ENCODE measurements at places on chromosomes 6 and 20. TPM values are rescaled to one million over a fixed set of nuclear protein-coding genes. Genes with fewer than 3 reads are reported as not detected.

DNA sequence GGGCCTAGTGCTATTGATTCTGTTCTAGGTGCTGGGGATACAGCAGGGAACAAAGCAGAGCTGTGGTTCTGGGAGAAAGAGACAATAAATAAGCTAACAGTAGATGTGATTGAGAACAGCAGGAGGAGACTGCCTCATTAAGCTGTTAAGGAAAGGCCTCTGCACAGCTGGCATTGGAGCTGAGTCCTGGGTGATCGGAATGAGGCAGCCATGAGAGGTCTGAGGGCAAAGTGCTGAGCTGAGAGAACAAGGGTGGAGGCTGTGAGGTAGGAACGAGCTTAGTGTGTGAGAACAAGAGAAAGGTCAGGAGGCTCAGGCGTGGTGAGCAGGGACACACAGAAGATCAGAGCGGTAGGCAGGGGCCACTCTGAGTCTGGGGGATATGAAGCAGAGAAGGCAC lies 18.3 kb downstream of the DDX27 start:
- DNase-seq: no peak

- no peak for DNase-seq
Observed at GRCh38 chr6:74369556-74369993, 673.6 kb downstream of the CD109 start.

Gene CST2
- not detected for total RNA-seq

DNA sequence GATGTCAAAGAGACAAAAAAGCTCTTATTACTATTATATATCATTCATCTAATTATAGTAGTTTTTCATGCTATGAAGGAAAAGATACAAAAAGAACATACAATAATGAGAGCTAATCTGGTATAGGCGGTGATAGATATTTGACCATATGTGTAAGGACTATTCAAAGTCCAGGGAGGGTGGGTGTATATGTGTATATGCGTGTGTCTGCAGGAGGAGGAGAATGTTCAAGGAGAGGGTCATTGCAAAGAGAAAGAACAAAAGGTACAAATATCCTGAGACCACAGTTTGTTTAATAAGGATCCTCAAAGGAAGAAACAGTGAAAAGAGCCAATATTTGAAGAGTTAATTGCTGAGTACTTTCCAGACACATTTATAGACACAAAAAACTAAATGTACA lies 1288.6 kb upstream of the CITED2 start:
- DNase-seq: no peak

Gene HLA-DMB
- 71.6 TPM for total RNA-seq

Gene SYCP2
- 0.27 TPM for total RNA-seq

DNA sequence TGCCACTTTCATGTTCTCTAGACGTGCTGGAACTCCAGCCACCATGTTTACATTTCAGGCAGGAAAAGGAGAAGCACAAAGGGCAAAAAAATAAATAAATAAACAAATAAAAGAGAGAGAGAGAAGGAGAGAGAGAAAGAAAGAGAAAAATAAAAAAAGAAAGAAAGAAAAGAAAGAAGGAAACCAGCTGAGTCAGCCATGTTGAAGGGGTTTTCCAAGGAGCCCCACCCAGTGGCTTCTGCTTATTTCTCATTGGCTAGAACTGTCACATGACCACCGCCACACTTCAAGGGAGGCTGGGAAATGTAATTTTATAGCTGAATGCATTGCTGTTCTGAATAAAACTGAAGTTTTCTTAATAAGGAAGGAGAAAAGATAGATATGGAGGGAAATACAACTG lies 71.1 kb downstream of the BFSP1 start:
- DNase-seq: no peak

DNA sequence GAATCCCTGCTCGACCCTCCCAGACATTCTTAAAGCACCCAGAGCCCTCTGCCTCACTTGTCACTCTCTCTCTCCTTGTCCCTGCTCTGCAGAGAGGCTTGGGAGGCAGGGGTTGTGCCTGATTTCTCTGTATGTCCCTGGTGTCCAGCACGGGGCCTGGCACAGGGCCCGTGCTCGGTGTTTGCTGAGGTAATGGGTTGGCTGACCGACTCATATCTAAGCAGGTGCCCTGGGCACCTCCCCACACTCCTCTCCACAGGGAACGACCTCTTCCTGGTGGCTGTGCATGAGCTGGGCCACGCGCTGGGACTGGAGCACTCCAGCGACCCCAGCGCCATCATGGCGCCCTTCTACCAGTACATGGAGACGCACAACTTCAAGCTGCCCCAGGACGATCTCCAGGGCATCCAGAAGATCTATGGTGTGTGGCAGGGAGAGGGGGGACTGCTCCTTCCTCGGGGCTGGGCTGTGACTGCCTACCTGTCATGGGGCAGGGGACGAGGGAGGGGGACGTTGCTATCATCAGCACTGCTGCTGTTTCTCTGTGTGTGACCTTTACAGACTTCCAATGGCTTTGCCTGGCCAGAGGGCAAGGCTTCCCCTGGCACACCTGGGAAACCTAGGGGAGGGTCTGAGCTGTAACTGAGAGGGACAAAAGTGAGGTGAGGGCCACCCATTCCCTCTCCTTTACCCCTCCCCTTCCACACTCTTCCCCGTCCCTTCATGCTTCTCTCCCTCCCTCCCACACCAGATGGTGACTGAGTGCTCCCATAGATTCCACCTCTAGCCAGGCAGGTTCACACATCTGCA lies 14.2 kb downstream of the MMP24OS start:
- DNase-seq: no peak

GRCh38 chr20:43983904-43984361 lies 69.3 kb downstream of the TOX2 start:
- DNase-seq: no peak

GRCh38 chr6:34834789-34835518 lies 43.1 kb downstream of the BLTP3A start:
- DNase-seq: no peak

DNA sequence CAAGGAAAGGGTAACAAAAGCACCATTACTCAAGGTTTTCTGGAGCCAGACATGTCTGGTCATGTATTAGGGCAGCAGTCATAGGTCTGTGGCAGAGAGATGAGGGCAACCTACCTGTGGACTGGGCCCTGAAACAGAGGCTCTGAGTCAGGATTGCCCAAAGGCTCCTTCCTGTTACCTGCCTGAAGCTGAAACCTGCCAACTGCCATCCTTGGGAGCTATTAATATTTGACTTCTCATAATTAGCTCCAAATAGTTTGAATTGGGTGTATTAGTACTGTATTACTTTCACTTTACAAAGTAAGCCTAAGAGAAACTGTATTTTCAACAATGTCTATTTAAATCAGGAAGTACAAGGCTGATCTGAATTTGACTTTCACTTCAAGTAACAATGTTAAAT lies 72.0 kb upstream of the TBX18 start:
- DNase-seq: no peak

GRCh38 chr6:90677440-90677839 lies 90.6 kb upstream of the MAP3K7 start:
- no peak for DNase-seq

DNA sequence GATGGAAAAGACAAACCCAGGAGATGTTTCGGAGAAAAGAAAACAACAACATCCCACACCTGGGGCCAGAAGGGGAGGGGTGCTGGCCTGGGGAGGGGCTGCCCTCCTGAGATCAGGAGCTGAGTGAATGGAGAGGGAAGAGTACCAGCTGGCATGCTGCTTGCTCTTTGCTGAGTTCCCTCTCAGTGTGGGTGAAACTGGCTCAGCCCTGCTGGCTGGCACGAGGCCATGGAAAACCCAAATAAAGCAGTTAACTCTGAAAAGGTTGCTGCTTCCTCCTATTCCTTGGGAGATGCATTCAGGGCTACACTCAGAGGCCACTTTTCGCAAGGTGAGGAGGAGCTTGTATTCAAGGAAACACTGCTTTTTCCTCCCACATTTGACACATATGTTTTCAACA lies 8.0 kb upstream of the KCNK16 start:
- no peak for DNase-seq

GRCh38 chr20:19498756-19499155 lies 259.3 kb upstream of the RIN2 start:
- DNase-seq: no peak

DNA sequence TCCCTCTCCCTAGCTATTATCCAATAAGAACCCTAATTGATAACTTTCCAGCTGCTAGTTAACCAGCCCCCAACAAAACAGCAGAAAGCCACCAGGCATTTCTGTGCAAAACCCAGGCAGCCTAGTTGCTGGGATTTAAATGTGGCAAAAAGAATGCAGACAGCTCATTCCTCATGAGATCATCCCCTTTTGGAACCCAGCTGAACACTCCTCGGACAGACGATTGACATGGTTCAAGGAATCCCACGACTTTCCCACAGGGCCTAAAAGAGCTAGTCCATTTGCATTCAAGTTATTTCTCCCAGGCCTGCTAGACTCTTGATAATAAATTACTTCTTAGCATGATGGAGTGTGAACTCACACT lies 24.0 kb downstream of the JAG1 start:
- DNase-seq: no peak

Gene CRISP2
- total RNA-seq: under 0.01 TPM

Gene SLC22A7
- not detected for total RNA-seq

DNA sequence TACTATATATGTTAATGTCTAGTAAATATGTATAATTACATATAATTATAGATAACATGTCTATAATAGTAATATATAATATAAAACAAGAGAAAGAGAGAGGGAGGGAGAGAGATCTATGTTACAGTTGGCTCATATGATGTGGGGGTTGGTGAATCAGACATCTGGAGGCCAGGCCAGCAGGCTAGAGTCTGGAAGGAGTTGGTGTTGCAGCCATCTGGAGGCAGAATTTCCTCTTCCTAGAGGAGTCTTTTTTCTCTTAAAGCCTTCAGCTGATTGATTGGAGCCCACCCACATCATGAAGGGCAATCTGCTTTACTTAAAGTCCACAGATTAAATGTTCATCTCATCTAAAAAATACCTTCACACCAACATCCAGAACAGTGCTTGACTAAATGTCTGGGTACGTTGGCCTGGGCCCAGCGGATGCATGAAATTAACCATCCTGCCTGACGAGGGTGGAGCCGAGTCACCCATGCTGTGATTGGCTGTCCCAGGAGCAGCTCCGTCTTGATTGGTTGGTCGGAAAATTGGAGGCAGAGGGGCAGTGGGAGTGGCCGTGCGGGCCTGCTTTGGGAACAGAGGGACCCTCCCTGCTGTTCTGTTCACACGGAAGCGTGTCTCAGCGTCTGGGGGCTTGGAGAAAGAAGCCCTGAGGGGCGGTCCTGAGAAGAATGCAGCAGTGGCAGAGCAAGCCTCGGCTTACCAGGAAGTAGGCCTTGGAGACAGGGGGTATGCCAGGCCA lies 392.4 kb downstream of the QKI start:
- no peak for DNase-seq

DNA sequence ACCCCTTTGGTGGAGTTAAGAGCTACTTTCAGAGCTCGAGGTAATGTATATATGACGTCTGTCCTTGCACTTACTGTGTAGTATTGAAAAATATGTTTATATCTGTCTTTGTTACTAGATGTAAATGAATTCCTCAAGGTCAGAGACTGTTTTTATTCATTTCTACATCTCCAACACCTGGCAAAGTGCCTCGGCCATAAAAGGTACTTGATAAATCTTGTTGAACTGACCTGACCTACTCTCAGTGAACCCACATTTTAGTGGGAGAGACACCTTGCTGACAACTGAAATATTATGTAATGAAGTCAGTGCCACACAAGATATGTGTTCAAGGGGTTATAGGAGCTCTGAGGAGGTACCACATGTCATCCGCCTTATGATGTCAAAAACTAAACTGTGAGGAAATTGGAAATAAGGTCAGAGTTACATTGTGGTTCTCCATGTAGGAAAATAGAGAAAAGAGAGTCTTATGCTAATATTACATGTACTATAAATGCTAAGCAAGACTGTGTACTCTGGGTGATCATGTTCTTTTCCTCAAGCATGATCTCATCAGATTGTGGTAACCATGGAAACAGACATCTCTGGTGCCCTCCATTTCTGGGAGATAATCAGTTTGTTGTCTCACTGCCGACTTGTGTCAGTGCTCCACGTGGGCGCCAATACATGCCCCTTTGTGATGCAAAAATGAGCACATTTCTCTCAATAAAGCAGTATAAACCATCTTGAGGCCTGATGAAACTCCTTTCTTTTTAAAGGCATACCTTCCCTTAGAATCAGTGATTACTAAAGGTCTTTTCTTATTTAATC lies 5.7 kb upstream of the TMEM30A start:
- DNase-seq: no peak

GRCh38 chr20:62812181-62812906 lies 4.5 kb upstream of the COL9A3 start:
- DNase-seq: no peak

- DNase-seq: no peak
Observed at GRCh38 chr6:15268137-15268908, 22.5 kb downstream of the JARID2 start.

GRCh38 chr6:123224077-123224476 lies 228.0 kb downstream of the CLVS2 start:
- DNase-seq: no peak

DNA sequence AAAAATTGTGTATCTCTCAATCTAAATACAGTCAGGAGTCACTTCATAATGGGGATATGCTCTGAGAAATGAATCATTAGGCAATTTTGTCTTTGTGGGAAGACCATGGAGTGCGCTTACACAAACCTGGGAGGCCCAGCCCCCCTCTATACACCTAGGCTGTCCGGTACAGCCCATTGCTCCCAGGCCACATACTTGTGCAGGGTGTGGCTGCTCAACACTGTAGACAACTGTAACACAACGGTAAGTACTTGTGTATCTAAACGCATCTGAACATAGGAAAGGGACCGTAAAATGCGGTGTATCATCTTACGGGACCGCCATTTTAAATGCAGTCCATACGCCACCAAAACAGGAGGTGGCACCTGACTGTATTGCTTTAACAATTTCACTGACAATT lies 58.0 kb upstream of the FRMD1 start:
- no peak for DNase-seq

Gene LYRM2
- total RNA-seq: 8.1 TPM

Gene ADGRF1
- 0.27 TPM for total RNA-seq

DNA sequence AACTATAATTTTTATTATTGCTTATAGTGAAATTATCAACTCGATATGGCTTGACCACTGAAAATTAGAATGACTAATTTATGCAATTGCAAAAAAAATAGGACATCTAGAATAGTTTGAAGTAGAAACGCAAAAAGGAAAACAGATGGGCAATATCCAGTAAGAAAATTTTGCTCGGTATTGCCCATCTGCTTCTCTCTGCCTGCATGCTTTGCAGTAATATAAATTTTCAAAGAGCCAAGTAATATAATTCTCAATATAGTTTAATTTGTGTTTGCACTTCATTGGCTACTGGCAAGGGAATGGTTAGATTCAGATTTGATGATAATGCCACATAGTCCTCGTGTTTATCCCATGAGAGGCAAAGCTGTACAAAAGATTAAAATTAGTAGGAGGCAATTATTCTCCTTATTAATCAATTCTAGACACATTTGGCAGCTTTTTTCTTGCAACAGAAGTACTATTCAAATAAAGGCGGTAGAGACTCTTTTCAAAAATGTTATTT lies 27.3 kb upstream of the LAMA2 start:
- DNase-seq: no peak

Gene HIVEP2
- total RNA-seq: 12.4 TPM

GRCh38 chr6:150681578-150682395 lies 82.1 kb downstream of the PLEKHG1 start:
- no peak for DNase-seq

Gene HAO1
- total RNA-seq: not detected
